ENCODE measurements at places on chromosomes 7 and 10. TPM values are rescaled to one million over a fixed set of nuclear protein-coding genes. Genes with fewer than 3 reads are reported as not detected.

The SH2D4B gene
- not detected for total RNA-seq

The CALCR gene
- not detected for total RNA-seq

The FBXL13 gene
- 0.18 TPM for total RNA-seq

The OR2A1 gene
- total RNA-seq, result not detected

The CAV2 gene
- 130 TPM for total RNA-seq

The POLR2J2 gene
- total RNA-seq, result 1.3 TPM

The CPXM2 gene
- not detected for total RNA-seq

The SPDYE2B gene
- total RNA-seq, result not detected

The HPS6 gene
- 58.6 TPM for total RNA-seq

The TM9SF3 gene
- 119 TPM for total RNA-seq
